ENCODE measurements at places on chromosomes 16 and 17.

DNA sequence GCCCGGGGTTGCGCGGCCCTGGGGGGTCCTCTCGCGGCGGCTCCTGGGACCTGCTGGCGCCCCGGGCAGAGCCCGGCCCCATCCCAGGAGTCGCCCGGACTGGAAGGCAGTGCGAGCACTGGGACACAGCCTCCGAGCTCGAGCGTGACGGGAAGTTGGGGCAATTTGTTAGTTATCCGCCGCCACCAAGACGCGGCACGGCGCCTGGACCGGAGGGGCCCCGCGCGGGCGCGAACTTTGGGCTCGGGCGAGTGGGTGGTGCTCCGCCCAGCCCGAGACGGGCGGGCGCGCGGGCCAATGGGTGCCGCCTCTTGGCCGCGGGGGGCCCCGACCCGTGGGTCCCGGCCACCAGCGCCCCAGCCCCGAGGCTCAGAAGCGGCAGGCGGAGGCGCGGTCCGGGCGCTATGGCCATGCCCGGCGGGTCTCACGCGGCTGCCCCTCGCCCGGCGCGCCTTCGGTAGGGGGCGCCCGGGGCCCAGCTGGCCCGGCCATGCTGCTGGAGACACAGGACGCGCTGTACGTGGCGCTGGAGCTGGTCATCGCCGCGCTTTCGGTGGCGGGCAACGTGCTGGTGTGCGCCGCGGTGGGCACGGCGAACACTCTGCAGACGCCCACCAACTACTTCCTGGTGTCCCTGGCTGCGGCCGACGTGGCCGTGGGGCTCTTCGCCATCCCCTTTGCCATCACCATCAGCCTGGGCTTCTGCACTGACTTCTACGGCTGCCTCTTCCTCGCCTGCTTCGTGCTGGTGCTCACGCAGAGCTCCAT lies at the start of gene ADORA2B:
TSS of gene ADORA2B (plus strand) at position 372 of the 768 bp plus-strand sequence. CDS start at position 491, 119 bp downstream.
- peak; percentile 33 for DNase-seq

- no peak for DNase-seq
Observed at GRCh38 chr17:39751016-39751543, 13.3 kb downstream of the GRB7 start.

DNA sequence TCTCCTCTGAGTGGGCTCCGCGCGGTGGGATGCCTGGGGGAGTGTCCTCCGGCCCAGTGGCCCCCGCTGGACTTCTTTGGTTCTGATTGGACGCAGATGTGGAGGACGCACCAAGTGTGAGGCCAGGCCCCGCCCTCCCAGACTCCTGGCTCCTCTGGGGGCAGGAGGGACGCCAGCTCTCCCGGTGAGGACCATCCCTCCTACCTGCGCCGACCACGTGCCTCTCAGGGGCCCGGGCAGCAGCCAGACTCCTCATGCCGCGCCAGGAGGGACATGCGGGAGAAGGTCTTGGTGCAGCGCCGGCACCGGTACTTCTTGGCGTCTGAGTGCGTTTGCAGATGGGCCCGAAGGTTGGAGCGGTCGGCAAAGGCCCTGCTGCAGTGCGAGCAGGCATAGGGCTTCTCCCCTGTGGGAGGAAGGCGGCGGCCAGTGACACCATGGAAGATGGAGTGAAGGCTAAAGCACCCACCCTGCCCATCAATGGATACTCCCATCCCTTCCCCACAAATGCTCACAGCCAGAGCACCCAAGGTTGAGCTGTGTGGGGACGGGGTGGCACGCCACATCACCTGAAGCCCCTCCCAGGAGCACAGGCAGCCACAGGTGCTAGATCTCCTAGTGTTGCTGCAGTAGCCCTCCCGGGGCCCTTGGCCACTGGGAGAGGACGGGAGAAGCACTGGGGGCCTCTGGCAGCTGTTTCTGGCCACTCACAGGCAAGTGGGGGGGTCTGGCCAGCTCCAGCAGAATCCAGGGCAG lies 7.9 kb downstream of the SNAI3 start:
- no peak for DNase-seq

- no peak for DNase-seq
Observed at GRCh38 chr16:26772503-26772902, 294.2 kb upstream of the C16orf82 start.

- no peak for DNase-seq
Observed at GRCh38 chr16:25637236-25637635, 54.5 kb upstream of the HS3ST4 start.

DNA sequence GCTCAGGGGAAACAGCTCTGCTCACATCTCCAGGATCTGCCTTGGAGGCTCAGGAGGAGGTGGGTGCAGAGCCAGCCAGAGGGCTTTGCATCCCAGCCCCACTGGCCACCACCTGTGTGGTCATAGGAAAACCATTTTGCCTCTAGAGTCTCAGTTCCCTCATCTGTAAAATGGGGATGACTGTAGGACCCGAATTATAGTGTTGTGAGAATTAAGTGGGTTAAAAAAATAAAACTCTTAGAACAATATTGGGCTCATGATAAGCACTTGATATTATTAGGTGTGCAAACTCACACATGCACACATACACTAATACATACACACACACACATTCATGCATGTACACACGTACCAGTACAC lies 19.4 kb upstream of the JPH3 start:
- no peak for DNase-seq

DNA sequence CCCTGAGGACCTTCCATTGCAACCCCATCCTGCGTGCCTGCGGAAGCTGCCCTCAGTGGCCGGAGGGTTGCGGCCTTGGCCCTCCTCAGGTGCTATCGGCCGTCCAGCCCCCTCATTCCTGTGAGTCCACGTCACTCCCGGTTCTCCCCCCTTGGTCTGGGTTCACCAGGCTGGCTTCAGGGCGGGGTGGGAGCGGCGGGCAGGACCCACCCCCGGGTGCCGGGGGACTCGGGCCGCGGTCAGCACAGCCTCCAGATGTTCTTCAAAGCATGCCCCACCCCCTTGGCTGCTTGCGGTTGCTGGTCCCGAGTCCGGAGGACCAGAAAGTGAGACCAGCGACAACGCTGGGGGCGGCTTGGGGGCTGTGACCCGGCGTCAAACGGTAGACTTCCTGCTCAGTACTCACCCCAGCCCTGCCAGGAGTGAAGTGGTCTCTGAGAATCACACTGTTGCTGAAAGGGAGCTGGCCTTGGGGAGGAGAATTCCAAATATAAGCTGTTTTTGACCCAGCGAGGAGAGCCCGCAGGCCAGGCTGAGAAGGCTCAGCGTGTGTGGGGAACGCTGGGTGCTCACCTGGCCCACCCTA lies 4.5 kb downstream of the ZNF469 start:
- DNase-seq = no peak

- peak; percentile 53 for DNase-seq
Observed at GRCh38 chr17:27540318-27541101, 84.3 kb downstream of the KSR1 start.

DNA sequence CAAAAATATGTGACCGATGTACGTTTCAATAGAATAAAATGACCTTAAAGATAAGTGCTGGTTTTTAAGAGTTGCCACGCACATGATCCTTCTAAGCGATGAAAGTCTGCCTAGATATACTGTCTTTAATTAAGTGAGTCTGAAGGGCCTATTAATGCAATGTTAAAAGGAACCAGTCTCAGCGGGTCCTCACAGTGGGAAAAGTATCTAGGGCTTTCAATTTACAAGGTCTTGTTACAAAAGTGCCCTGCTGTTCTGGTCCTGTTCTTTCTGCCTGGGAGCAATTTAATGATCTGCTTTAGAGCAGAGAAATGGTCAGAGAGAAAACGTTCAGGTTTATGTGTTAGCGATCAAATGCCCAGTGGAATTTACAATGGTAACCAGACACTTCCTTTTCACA lies 864.0 kb downstream of the KCNJ2 start:
- no peak for DNase-seq

GRCh38 chr16:89841275-89841674 lies 13.0 kb downstream of the SPIRE2 start:
- no peak for DNase-seq

Measured in fibroblast of skin of left quadriceps (primary cell).